Naive B cell (primary cell): ENCODE measurements at places on chromosomes 2 and 18.

DNA sequence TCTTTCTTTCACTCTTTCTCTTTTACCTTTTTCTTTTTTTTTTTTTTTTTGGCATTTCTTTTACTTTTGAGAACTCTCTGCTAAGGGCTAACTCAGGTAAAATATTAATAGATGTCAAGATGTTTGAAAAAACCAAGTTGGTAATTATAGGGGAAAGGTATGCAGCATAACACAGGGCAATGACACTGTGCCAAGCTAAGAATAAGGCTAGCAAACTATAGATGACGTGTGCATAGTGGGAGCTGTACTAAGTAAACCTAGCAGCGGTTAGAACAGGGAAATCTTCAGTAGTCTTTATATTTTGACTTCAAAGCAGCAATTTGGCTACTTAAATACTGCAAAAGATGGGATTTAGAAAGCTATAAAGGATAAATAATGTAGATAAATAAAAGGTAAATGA lies 415.4 kb upstream of the RGPD4 start:
- no peak for DNase-seq

DNA sequence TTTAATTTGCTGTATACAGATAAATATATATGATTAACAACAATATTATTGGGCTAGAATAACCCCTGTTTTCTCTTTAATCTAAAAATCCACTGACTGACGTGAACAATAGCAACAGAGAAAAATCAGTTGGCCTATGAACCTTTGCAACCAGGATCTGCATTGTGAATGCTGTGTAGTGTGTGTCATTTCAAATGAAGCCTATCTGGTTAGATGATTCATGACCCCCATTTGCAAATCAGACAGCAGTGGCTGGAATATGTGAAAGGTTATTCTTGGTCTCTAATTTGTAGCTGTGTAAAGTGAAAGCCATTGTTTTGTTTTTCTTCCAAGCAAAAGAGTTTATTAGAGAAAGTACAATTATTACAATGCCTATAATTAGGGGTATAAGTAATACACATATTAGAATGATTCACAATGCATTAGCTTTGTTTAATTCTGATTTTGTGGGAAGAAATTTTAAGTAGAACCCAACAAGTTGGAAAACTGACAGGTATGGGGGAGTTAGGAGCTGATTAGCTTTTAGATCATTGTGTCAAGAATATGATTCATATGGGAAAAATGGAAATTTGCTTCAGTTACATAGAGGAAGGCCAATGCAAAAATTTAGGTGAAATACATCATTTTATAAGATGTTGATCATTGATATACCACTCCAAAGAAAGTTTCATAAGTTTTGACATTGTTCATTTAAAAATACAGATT lies 1362.2 kb upstream of the TMEFF2 start:
- DNase-seq = no peak

DNA sequence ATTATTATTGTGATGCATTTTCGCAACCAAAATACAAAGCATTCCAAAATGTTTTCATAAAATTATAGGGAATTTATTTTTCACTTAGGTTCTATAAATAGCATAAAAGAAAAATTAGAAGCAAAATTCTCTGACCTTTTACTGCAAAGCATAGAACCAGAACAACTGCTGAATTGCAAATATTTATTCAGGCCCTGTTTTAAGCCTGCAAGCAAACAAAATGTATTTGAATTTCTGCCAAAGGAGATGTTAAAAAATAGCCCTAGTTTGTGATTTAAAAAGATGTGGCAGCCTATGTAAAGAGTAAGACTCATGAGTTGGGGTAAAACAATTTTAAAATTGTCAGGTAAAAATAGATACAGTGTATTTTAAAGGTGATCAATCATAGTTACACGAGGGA lies 138.1 kb downstream of the KCNJ3 start:
- no peak for DNase-seq

GRCh38 chr2:197268786-197269584 lies 41.6 kb downstream of the ANKRD44 start:
- DNase-seq = no peak

GRCh38 chr2:190722061-190722759 lies 73.3 kb downstream of the NAB1 start:
- DNase-seq = no peak

GRCh38 chr2:153478289-153479261 lies at the start of gene RPRM:
Gene RPRM (minus strand): TSS chr2:153478762. CDS start chr2:153478565, 197 bp downstream.
- DNase-seq = peak; percentile 27

- no peak for DNase-seq
These were observed 43.0 kb downstream of the TNFRSF11A start for GRCh38 chr18:62368100-62368499.

GRCh38 chr2:3260959-3261358 lies 116.7 kb downstream of the EIPR1 start:
- DNase-seq = no peak

- DNase-seq = peak; percentile 25
These were observed 309.0 kb upstream of the GULP1 start for GRCh38 chr2:187982668-187983067.

- no peak for DNase-seq
These were observed 227.4 kb upstream of the COL3A1 start for GRCh38 chr2:188746727-188747126.

DNA sequence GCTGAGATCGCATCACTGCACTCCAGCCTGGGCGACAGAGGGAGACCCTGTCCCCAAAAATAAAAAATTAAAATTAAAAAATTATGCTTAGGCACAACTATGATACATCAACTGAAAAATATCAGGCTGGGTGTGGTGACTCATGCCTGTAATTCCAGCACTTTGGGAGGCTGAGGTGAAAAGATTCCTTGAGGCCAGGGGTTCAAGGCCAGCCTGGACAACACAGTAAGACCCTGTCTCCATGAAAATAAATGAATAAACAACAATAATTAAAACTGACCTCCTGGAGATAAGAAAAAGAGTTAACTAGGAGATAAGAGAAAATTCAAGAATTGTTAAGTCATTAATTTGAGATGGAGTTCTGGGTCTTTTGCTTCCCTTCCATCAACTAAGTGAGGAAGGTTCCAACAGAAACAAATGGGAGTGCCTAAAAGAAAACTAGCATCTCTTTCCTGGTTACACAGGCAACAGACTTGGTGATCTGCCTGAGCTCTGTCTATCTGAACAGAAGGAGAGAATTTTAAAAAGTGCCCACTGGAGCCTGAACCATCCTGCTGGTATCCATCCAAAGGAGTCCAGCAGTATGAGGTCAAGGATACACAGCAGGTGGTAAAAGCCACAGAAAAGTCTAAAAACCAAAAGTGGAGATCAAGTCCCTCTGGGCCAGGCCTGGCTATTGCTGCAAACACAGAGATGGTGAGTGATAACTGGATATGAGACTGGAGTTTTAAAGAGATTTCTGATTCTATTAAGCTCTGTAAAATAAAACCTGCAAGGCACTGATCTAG lies 8.8 kb downstream of the PPM1G start:
- no peak for DNase-seq

DNA sequence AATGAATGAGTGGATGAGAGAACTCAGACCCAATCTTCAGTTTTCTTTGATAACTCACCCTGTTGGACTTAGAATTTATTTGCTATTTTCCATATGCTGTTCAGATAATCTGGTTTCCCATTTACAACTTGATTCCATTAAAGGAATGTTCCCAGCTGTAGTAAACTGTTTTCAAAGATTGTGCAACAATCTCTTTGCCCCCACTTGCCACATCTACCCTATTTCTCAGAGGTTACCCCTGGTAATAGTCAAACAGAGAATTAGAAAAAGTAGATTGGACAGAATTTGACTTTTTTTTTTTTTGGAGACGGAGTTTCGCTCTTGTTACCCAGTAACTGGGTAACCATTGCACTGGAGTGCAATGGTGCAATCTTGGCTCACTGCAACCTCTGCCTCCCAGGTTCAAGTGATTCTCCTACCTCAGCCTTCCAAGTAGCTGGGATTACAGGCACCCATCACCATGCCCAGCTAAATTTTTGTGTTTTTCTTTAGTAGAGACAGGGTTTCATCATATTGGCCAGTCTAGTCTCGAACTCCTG lies 93.4 kb upstream of the SIX2 start:
- DNase-seq = no peak

DNA sequence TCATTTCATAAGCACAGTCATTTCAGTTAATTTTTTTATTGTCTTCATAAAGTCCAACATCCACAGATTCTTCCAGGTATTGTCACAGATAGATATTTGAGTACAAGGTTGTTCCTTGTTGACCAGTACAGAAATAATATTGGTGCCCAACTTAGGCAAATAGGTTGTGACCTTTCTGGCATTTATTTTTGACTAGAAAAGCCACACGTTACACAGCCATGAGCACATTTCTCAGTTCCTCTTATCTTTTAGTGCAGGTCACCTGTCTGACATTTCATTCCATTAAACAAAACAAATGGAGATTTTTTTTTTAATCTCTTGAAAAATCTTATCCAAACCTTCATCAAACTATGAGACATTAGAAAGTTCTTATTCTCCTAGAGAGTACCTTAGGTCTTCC lies 428.8 kb downstream of the ZNF521 start:
- peak; percentile 50 for DNase-seq

DNA sequence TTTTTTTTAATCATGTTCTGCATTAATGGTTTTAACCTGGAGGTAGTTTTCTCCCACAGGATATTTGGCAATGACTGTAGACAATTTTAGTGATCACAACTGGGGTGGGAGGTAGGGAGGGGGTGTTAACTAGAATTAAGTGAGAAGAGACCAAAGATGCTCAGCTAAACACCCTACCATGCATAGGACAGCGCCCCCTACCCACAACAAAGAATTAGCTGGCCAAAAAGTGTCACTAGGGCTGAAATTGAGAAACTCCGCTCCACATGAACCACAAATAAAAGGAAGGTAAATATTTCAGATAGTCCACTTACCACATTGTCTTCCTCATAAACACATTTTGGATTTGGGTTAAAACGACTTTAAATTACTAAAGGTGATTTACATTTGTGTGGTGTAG lies 942.6 kb downstream of the SUCLG1 start:
- no peak for DNase-seq

GRCh38 chr18:48203961-48204666 lies 205.1 kb downstream of the ZBTB7C start:
- no peak for DNase-seq

DNA sequence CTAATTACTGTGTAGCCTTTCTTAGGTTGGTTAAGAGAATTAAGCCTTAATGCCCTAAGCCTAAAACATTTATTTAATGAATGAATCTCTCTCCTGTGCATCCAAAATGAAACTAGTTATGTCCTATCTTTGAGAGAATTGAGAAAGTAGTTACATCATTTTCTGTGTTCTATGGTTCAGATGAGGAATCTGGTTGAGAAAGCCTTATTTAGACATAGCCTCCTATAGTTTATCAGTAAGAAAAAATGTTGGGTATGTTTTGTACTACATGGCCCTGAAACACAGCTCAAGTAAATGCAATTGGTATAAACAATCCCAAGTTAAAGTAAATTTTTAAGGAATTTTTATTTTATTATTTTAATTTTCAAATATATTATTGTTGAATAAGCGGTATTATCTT lies 25.9 kb upstream of the RAMP1 start:
- no peak for DNase-seq
